Inflammatory macrophage (primary cell): ENCODE measurements at places on chromosomes 7 and 10.
A peak's percentile ranks its signal among the peaks of the same experiment; 100 is the strongest.

GRCh38 chr10:127715782-127716378 is 21.1 kb upstream of the FOXI2 start:
- DNase-seq = peak; percentile 8

GRCh38 chr10:16773334-16773733 is 43.9 kb downstream of the RSU1 start:
- no peak for DNase-seq

GRCh38 chr10:113052076-113052830 is 102.2 kb downstream of the TCF7L2 start:
- no peak for DNase-seq

DNA sequence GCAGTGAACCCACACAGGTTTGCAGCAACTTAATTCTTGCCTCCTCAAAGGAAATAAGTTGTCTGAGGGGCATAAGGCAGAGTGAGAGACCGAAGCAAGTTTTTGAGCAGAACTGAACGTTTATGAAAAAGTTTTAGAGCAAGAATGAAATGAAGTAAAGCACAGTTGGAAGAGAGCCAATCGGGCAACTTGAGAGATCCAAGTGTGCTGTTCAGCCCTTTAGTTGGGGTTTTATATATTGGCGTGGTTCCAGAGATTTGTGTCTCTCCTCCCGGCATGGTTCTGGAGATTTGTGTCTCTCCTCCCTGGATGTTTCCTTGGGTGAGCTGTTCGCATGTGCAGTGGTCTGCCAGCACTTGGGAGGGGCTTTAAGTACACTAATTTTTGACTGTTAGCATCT is 141.4 kb upstream of the DGKB start:
- no peak for DNase-seq

DNA sequence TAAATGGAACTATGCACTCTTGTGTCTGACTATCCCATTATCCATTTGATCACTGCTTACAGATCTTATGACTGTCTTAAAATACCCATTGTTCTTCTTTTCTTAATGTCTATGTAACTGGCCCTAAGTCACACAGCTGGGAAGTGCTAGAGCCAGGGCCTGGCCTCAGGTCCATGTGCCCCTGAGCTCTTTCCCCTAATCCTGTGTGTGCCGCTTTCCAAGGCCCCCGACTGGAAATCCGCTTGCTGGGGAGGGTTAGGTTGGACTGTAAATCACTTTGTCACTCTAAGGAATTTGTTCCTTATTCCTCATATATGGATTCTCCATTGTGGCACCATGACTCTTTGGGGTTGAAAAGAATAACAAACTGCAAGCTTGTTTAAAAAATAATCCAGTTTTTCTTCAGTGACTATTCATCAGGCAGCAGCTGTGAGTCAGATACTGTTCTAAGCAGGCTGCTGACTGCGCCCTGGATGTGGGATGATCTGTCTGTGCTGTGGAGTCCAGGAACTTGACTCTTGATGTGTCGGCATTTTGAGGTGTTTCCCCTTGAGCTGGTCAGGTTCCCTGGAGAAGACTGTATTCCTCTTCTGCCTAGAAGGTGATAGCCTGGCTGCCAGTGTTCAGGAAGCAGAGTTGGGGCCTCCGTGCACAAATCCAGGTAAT is 236.3 kb downstream of the SDK1 start:
- DNase-seq = no peak

DNA sequence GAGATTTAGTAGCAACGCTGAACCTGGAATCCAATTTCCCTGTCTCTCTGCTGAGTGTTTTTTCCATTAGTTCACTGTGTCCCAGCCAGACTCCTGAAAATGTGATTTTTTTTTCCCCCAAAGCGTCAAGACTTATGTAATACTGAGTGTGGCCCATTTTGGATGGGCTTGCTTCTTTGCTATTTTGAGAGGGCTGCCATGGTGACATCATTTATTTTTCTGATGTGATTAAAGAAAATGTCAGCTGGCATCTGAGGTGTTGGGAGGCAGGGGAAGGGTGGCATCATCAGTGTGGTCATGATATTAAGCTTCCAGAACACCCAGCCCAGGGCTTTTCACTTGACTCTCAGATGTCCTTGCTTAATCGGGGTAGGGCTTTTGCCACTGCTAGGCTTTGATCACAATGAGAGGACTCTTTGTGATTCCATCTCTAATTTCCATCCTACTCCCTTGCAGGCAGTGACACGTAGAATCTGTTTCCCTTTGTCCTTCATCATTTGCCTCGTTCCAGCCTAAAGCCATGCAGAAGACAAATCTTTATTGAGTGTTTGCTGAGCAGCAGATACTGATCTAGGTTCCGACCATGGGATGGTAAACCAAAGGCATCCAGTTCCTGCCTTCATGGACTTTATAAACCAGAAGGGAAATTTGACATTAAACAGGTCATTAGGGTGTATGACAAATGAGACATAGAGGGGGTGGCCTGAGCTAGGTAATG is 7.4 kb downstream of the ZNF365 start:
- no peak for DNase-seq

GRCh38 chr10:59125666-59126065 is 50.8 kb upstream of the PHYHIPL start:
- no peak for DNase-seq

DNA sequence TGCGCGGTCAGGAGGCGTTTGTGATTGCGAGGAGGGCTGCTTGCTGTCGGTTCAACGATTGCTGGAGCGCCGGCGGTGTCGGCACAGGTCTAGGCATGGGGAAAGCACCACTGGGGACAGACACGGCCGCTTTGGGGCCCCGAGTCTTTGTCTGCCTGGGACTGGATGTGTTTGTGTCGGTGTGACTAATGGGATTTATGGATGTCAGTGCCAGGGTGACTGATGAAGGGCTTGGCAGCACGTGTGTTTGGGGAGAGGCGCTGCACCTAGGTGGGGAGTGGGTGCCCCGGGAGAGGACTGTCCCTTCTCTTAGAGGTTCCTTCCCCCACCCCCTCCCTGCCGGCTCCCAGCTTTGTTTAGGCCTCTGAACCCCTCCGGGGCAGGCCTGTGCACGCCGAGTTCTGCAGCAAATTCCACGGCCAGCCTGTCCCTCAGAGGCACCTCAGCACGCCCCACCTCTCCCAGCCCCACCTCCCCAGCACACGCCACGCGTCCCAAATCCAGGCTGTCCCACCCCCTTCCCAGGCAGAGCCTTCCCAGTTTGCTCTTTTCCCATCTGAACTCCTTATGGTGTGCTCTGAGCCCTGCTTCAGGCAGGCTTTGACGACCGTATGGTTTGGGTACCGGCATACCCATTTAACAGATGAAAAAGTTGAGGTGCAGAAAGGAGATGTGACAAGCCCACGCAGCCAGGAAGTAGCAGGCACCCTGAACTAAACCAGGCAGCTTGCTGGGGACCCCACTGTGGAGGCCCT is 6.4 kb upstream of the TNRC18 start:
- peak; percentile 21 for DNase-seq

DNA sequence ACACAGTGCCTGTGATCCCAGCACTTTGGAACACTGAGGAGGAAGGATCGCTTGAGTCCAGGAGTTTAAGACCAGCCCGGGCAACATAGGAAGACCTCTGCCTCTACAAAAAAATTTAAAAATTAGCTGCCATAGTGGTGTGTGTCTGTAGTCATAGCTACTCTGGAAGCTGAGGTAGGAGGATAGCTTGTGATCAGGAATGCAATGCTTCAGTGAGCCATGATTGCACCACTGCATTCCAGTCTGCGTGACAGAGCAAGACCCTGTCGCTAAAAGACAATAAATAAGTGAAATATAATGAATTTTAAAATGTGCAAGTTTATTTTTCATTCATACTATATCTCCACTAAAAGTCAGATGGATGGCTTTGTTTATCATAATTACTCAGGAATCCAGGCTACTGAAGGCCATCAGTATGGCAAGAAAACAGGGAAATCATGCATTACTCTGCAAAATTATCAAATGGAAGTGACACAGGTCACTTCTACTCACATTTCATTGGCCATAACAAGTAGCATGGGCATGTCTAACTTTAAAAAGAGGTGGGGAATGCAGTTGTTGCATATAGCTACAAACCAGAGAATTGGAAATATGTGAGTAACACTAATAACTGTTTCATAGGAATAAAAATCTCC is 32.9 kb upstream of the FAM3C start:
- DNase-seq = no peak

DNA sequence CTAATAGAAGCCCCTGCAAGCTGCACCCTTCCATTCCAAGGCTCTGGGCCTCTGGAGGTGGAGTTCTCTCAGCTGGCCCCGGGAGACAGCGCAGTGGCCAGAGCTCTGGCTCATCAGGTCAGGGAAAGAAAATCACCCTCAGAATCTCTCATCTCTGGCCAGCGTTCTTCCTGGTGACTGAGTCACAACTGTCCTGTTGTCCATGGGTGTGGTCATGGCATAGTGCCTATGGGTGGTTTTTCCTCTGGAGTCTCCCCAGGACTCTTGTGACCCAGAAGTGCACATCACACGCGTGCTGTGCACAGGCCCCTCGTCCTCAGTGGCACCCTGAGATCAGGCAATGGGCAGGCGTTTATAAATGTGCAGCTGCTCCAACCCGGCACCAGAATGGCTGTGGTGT is 27.4 kb upstream of the FXYD4 start:
- DNase-seq = no peak

DNA sequence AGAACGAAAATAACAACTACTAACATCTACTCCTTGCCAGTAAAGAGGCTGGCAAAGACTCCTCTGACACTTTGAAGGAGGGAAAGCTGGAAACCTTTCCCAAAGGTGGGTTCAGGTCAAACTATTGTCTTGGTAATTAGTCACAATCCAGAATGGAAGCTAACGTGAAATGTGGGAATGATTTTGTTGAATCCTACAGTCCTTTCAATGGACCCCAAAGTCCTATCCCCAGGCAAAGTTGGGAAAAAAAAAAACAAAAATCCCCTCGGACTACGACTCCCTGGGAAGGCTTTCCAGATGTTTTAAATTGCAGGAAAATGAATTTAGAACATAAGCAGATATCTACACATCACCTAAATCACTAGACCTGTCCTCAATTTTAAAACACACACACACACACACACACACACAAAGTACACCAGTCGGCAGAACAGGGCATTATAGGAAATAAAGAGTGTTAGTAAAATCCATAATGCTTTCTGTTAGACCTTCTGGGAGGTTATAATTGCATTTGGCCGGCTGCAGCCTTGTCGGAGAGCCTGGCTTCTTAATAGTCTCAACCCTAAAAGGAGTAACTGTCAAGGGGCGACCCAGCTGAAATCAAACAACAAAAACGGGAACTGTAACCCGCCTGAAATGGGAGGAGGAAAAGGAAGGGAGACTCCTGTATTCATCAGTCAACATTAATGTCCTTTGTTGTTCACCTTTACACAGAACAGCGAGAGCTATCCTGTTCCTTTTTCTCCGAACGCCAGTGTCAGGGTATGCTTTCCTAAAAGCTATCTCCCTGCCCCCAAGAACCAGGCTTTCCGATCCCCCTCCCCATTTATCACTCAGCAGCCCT is 1.5 kb downstream of the DOCK4 start:
- DNase-seq = peak; percentile 34

DNA sequence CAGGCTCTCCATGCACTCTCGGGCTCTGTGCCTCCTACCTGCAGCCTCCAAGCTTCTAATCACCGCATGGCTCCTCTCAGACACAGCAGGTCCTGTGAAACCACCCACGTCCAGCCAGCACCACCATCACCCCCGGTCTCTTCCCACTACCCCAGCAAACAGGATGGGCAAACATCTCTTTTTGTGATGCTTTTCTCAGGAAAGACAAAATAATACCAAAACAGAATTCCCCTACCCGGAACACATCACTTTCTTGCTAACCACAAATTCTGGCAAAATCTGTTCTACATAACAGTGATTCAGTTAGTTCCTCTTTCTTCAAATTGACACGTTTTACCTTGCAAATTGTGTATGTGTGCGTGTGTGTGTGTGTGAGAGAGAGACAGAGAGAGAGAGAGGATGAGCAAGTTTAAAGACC is 6.5 kb downstream of the SNX8 start:
- DNase-seq = peak; percentile 37

DNA sequence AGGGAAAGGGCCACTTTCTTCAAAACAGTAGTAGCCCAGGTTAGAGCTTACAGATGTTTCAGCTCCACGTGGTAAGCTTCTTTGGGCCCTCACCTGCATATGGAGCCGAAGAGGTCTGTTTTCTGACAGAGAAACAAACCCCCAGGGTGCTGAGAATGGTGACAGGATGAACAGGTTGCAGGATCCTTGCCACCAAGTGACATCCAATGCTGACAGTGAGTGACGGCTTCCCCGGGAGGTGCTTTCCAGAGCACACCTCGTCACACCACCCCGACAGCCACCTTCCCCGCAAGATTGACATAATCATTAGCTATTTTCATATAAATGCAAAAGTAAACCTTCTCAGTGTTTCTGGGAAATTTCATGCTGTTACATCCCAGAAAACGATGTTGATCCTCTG is 109.3 kb upstream of the BTBD16 start:
- no peak for DNase-seq

DNA sequence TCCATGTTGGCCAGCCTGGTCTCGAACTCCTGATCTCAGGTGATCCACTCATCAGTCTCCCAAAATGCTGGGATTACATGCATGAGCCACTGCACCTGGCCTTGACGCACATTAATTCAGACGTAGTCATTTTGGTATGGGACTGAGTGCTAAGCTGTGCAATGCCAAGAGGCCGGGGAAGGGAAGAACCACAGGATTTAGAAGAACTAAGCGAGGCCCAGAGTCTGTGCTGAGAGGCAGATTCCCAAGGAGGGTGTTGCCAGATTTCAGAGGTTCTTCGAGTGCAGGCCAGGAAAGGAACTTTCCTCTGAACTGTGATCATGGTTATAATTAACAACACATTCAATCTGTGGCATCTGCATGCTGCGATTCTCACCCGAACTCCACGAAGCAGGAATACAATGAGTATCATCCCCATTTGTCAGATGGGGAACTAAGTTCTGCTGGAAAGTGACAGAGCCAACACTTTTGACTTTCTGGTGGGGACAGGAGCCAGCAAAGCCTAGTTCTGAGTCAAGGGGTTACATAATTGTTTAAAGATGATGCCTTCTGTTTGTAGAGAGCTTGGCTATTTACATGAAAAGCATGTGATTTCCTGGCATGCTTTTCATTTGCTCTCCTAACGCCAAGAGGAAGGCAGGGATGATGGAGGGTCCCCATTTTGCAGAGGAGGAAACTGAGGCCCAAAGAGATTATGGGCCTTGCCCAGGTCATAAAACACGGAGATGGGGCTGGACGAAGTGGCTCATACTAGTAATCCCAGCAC is 6.2 kb upstream of the ZAN start:
- DNase-seq = no peak

DNA sequence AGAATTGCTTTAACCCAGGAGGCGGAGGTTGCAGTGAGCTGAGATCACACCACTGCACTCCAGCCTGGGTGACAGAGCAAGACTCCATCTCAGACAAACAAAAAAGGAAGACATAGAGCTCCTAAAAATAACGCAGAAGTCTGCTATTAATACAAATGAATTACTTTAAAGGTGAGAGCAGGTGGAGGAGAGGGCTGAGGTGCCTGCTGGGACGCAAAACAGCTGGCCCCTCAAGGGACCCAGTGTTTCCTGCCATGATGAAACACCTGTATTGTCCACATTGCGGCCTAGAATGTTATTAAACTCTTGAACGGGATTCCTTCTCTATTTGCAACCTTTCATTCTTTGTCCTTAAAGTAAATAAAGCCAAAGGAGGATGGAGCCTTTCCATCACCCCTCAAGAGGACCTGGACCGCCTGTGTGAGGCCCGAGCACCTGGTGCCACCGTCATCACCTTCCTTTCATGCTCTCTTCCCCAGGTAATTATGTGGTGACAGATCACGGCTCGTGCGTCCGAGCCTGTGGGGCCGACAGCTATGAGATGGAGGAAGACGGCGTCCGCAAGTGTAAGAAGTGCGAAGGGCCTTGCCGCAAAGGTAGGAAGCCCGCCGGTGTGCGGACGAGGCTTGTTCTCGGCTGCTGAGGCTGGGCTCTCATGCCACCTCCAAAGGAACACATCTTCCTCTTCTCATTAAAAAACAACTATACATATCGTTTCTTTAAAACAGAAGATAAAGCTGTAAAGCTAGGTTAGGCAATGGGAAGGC is 136.7 kb downstream of the EGFR start:
- no peak for DNase-seq
